ENCODE measurements at places on chromosomes 6 and 20. TPM values are rescaled to one million over a fixed set of nuclear protein-coding genes. Genes with fewer than 3 reads are reported as not detected.

Gene BLOC1S5
- 15.0 TPM for total RNA-seq

Gene FOXC1
- total RNA-seq: 0.08 TPM

Gene VSX1
- not detected for total RNA-seq

Gene TSHZ2
- 8.4 TPM for total RNA-seq

Gene BTBD3
- 3.0 TPM for total RNA-seq

Gene SEL1L2
- total RNA-seq: not detected

Gene BNIP5
- total RNA-seq: not detected

Gene BEND6
- not detected for total RNA-seq

Gene HAO1
- total RNA-seq: not detected

Gene BAK1
- 52.0 TPM for total RNA-seq

Gene ABRACL
- 161 TPM for total RNA-seq

Gene SLC17A3
- not detected for total RNA-seq

Gene ADTRP
- total RNA-seq: 11.6 TPM

Gene AVP
- total RNA-seq: not detected

Gene SLC26A8
- total RNA-seq: not detected

Gene BPIFB2
- 0.11 TPM for total RNA-seq

Gene TTPAL
- total RNA-seq: 25.3 TPM

Gene PTGIS
- total RNA-seq: 2.4 TPM

Gene TPD52L2
- total RNA-seq: 95.0 TPM

Gene ZNF831
- total RNA-seq: 2.2 TPM

Gene SIRPB1
- total RNA-seq: 0.34 TPM

Gene SSTR4
- total RNA-seq: not detected

Gene ERVFRD-1
- total RNA-seq: not detected

Gene KHDC1L
- total RNA-seq: not detected

Data from activated T-cell treated with anti-CD3 and anti-CD28 coated beads, Interleukin-2, amount 50 U/mL, for 4 hours (primary cell).